Pons (tissue), 1 donor: ENCODE measurements at places on chromosomes 4 and X.

DNA sequence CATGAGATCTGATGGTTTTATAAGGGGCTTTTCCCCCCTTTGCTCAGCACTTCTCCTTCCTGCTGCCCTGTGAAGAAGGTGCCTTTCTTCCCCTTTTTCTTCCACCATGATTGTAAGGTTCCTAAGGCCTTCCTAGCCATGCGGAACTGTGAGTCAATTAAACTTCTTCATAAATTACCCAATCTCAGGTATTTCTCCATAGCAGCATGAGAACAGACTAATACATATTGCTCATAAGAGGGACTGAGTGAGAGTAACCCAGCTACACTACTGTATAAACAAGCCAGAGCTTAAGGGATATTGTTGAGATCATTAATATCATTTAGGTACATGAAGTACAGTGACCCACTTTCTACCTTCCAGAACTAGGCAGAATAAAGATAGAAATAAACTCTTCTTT lies 102.9 kb downstream of the TEX13A start:
- DNase-seq = no peak

GRCh38 chr4:154277172-154277571 lies 214.4 kb downstream of the DCHS2 start:
- no peak for DNase-seq

DNA sequence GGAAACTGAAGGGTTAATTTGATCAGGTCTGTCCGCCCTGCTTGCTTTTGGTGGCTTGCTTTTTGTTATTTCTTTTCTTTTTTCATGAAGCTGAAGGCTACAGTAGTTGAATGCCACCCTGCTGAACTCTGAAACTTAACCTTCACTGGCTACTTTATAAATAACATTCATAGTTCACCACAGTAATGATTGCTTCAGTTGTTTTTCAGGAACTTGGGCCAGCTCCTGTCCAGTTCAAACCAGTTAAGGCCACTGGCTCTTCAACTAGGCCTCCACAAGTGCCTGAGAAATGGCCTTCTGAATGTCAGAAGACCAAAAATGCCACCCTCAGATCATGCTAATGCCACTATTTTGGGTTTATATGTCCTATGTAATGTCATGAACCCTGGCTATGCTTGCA lies 7.7 kb upstream of the ASB9 start:
- DNase-seq = no peak

DNA sequence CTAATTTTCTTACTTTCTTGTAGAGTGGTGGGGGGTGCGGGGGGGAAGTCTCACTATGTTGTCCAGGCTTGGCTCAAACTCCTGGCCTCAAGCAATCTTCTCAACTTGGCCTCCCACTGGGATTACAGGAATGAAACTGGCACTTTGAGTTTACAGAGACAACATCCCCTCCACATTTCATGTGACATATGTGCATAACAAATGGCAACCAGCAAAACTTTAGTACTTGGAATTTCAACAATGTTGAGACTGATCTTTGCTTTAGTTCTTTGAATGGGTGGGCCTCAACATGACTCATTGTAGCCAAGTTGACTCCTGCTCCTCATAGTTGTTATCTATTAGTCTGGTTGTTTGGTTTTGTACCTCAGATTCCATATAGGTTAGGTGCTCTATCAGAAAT lies 11.4 kb upstream of the FMR1 start:
- no peak for DNase-seq

GRCh38 chr4:39134683-39135306 lies 47.5 kb upstream of the WDR19 start:
- peak; percentile 1 for DNase-seq

DNA sequence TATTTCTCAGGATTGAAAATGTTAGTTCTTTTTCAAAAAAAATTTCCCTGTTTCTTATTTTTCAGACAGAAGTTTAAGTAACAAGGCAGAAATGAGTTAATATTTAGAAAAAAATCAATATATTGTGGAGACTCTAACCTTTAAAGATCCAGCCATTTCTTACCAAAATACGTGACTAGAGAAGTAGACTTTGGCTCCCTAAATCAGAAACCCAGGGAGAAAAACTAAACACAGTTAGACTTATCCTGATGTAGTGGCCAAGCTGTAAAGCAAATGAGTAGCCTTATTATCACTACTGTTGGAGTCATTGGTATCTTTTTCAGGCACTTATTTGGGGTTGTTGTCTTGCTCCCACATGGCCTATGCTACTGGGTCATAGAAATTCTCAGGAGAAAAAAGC lies 1556.4 kb upstream of the ADGRL3 start:
- DNase-seq = no peak

DNA sequence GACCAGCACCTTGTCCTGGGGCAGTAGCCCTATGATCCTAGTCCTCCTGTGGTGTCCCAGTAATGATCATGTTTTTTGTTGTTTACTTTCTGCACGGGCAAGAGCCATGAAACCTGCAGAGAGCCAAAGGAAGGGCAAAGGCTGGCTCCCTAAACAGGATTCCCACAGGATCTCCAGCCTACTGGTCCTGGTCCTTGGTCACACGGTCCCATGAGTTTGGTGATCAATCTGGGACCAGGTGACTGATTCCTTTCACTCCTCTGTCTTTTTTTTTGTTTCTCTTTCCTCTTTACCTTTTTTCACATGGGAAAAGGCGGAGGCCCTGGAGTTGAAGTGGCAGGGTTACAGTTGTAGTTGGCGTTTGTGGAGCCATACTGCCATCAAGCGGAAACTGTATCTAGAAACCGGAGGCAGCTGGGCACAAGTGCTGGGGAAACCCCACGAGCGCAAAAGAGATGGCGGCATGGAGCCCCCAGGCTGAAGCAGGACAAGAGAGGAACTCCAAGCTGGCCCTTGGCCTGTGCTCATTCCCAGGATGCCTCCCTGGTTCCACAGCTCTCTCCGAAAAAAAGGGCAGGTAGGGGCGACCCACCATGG lies 34.6 kb downstream of the NBDY start:
- DNase-seq = peak; percentile 80
